ENCODE measurements at places on chromosomes 5 and 9. TPM values are rescaled to one million over a fixed set of nuclear protein-coding genes. Genes with fewer than 3 reads are reported as not detected.
A peak's percentile ranks its signal among the peaks of the same experiment; 100 is the strongest.

Gene EIF4E1B
- not detected for total RNA-seq

Gene PCDHGA12
- total RNA-seq, result 1.0 TPM

Gene INSL4
- not detected for total RNA-seq

Gene CTSL
- total RNA-seq, result 50.1 TPM

Gene NSG2
- not detected for total RNA-seq

Gene SLC31A1
- 57.8 TPM for total RNA-seq

Gene PTBP3
- total RNA-seq, result 190 TPM

Gene MEGF10
- not detected for total RNA-seq

Gene WNK2
- total RNA-seq, result 23.4 TPM

Gene TYRP1
- not detected for total RNA-seq

DNA sequence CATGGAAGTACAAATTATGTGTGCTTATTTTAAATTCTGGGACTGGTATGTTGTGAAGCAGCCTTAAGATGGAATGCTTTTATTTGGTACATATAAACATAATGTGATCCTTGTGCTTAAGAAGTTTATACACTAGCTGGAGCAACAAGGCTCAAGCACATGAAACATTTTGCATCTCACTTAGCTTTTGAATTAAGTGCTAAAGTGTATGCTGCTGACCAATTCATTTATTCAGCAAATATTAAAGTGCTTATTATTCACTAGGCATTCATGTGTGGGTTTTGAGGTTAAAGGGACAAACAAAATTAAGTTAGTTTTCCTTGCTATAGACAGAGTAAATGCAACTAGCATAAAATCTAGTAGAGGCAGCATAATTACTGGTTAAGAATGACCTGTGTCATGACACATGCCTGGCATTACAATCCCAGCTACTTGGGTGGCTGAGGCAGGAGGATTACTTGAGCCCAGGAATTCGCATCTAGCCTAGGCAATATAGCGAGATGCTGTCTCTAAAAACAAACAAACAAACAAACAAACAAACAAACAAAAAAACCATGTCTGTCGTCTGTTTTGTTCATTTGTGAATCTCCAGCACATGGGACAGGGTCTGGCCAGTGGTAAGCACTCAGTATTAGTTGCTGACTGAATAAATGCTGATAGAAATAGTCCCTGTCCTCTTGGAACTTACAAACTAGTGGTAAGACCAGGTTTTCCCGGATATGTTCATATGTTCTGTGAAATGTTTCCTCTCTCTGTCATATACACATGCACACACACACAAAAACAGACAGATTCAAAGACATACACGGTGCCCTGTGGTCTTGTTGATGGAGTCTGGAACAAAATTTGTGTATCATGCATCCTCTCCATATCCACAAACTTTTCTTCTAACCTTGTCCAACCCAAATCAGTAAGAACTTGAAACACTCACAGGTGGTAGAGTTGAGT is 41.9 kb upstream of the TNFAIP8 start:
- DNase-seq, result no peak

- DNase-seq, result no peak
Measured at GRCh38 chr5:1706428-1706827, 93.2 kb downstream of the MRPL36 start.

DNA sequence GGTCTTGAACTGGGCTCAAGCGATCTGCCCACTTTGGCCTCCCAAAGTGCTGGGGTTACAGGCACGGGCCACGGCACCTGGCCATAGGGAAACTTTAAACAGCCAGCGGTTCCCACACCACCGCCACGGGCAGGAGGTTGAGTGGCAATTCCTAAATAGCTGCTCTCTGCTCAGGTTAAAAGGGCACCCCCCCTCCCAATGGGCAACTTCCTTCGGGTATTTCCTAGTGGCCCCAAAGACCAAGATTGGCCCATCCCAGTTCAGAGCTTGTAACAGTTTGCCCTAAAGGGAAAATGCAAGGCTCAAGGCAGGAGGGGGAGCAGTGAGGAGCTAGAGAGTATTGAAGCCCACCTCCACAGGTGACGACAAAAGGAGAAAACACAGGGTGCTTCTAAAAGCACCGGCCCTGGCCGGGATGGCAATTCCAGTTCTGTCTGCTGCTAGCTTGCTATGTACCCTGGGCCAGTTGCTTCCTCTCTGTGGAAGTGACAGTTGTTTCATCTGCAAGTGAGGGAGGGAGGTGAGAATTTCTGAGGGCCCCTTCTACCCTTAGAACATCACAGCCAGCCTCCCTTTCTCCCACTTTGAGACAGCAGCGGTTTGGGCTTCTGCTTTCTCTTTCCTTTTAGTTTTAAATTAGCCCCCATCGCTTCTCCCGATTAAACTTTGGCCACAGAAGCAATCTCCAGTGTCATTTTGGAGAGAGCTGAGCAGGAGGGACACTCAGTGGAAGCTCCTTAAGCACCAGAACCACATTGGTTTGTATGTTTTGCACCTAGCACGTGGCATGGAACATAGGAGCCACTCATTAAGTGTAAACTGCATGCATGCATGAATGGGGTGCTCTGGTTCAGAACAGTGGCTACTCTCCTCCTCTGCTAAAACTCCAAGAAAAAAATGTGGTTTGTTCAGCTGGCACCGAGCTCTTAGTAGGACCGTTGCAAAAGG is 17.3 kb upstream of the TNIP1 start:
- no peak for DNase-seq

- no peak for DNase-seq
Measured at GRCh38 chr5:116585227-116585626, 10.6 kb upstream of the SEMA6A start.

GRCh38 chr5:155189981-155190380 is 176.4 kb downstream of the KIF4B start:
- DNase-seq, result no peak

DNA sequence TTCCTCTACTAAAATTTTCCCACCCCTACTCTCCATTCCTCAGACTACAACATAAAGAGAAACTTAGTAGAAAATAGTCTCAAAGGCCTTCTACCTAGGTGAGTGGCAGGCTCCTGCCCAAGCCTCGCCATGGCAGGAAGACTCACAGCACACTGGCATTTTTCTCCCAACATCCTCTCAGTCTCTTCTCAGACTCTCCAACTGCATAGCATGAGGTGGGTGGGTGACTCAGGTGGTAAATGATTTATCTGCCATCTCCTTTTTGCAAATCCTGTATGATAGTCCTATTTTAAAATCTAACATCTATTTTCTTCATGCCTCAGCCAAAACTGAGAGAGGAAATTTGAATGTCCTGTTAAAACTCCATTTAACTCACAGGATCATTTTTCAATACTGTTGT is 33.5 kb upstream of the GRIA1 start:
- DNase-seq, result no peak

GRCh38 chr9:105447814-105448812 is at the start of gene FSD1L:
Gene FSD1L, plus strand, starts transcription at chr9:105448034. Its CDS starts 187 bp downstream, at chr9:105448221.
- DNase-seq, result peak; percentile 94

DNA sequence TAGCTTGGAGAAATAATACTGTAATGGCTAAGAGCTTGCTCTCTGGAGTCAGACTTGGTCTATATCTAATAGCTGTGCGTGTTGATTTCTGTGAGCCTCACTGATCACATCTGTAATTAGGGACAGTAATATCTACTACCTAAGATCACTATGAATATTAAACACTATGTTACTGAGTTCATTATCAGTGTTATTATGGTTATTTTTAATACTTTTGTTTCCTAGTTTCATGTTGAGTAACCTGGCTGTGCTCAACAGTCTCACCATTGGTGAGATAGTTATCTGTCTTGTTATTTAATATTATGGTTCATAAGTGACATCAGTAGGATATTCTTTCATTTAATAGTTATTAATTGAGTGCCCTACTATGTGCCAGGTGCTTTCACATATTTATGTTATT is 22.4 kb upstream of the CAVIN4 start:
- no peak for DNase-seq

GRCh38 chr9:7370381-7370780 is 429.2 kb downstream of the DMAC1 start:
- no peak for DNase-seq

GRCh38 chr9:91611582-91611981 is 187.9 kb upstream of the NFIL3 start:
- DNase-seq, result no peak

DNA sequence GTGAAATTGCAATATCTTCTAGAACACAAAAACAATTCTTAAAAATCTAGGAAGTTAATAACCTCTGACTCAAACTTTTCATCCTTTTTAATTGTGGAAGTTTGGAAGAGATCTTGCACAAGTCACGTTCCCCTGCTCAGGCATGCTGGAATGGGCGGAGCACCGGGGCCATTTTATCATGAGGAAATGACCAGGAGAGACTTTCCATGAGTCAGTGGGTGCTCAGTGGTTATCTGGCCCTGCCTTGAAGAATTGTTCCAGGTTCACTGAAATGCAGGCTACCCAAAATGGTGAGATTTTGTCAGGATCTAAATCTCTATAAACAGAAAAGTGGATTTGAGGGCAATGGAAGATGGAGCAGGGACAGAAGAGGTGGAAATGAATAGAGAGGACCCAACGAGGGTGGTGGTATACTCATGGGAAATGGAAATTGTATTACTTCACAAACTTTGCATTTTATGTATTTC is 61.2 kb downstream of the FYB1 start:
- DNase-seq, result no peak

DNA sequence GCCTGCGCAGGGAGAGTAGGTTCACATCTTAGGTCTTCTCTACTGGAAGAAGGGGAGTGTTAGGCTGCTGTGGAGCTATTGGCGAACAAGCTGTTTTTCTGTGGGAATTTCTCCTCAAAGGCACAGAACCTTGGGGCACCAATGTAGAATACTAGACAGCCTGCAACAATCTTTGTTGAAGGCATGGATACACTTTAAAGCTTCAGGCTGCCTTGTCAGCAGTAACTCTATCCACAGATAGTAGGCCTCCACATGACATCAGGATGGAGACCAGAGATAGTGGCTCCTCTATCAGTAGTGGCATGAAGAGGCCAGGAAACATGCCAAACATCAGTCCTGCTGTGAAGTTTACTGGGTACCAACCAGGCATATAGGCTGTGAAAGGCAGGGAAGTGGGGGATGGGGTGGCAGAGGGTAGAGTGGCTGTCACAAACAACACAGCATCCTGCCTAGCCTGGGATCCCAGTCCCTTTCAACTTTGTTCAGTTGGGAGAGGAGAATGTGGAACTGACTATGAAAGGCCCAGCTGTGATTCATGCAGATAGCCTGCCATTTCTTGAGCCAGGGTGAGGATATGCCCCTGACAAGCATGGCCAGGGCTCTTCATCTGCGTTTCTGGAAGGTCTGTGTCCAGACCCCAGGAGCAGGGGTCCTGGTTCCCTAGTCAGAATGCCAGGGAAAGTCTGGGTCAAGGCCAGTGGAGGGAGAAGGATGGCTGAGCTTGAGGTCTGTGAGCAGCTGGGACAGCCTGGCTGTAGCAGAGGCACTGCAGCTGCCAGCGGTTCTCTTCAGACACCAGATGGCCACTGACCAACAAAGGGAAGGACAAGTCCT is 1.0 kb upstream of the HK3 start:
- DNase-seq, result no peak

GRCh38 chr5:132770476-132771159 is 6.4 kb downstream of the SEPTIN8 start:
- no peak for DNase-seq

GRCh38 chr5:15938961-15939360 is 240.6 kb downstream of the MARCHF11 start:
- no peak for DNase-seq

GRCh38 chr9:136881691-136882108 is 4.6 kb upstream of the TRAF2 start:
- peak; percentile 27 for DNase-seq

DNA sequence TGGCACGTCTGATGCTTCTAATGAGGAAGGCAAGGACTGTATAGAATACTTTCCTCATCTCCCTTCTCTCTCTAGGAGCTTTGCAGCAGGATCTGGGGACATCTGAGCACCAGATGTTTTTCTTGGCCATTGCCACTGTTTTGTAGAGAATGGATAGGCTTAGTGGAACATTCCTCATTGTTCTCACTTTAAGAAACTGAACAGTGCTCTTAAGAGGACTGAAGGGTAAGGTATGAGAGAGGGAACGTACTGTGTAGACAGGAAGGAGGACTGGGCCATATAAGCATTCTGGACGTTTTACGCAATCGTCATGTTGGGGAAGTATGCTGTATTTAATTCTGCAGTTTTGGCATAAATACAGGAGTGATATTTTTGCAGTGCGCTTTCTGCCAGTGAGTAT is 70.6 kb downstream of the SMARCA2 start:
- no peak for DNase-seq

- DNase-seq, result no peak
Measured at GRCh38 chr5:128007939-128008338, 75.6 kb upstream of the SLC12A2 start.

DNA sequence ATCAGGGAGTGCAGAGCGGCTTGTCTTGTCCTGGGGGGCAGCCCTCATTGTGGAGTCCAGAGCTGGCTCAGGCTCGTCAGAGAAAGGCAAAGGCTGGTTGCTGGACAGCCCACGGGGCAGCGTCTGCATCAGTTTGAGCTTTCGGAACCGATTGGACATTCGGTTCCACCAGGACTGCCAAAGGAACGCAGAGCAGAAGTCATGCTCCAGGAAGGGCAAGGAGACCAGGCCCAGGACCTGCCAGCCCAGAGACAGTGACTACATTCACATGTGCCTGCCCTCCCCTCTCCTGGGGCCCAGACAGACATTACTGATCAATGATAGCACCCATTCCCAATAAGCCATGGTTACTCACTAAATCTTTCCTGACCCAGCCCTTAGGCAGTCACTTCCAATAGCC is 18.1 kb downstream of the ANKS6 start:
- DNase-seq, result no peak

DNA sequence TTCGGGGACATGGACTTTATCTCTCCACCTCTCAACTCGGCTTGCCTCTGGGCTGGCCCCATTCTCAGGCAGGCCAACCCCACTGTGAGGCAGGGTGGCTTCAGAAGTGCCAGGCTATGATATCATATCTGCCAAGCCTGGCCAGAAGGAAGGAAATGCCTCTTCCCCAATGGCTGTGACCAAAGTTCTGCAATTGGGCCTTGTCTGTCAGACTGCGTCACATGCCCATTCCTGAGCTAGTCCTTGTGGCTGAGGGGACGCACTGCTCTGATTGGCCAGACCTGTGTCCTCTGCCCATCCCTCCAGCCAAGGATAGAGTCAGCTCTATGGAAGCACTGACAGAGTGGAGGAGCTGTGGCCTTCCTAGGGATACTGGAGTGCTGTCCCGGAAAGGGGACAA is 11.9 kb downstream of the SMIM23 start:
- no peak for DNase-seq

DNA sequence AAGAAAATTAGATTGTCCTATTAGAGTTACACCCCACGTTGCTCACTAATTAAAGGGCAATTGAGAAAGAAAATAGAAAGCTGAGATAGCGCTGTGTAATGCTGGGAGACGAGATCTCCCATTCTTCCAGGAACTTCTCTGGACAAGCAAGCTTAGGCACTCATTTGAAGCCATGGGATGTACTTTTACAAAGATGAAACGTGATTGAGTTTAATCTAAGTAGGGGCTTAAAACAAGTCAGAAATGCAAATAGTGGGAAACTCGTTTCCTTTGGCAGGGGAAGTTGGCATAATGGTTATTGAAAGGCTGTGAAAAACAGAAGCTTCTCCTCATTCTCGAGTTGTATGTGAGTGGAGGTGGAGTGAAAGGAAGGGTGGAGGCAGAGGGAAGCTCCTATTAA is 3.7 kb downstream of the PRDM6 start:
- no peak for DNase-seq

- no peak for DNase-seq
Measured at GRCh38 chr5:7088849-7089248, 307.1 kb upstream of the ADCY2 start.

GRCh38 chr5:63911871-63912270 is 50.4 kb downstream of the HTR1A start:
- no peak for DNase-seq

- DNase-seq, result no peak
Measured at GRCh38 chr5:39469777-39470415, 45.1 kb upstream of the DAB2 start.

GRCh38 chr9:133467101-133467500 is 7.3 kb downstream of the CACFD1 start:
- no peak for DNase-seq
